NCI-H1930 (cell line): ENCODE measurements at places on chromosomes 16 and 17.

DNA sequence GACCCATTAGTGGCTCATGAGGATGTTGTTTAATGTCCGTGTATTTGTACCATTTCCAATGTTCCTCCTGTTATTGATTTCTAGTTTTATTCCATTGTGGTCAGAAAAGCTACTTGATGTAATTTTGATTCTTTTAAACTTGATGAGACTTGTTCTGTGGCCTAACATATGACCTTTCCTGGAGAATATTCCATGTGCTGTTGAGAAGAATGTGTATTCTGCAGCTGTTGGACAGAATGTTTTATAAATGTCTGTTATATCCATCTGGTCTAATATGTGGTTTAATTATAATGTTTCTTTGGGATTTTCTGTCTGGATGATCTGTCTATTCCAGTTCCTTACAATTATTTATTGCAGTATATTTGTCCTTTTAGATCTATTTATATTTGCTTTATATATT, 2.9 kb upstream of the ABCA10 start:
- no peak for DNase-seq

DNA sequence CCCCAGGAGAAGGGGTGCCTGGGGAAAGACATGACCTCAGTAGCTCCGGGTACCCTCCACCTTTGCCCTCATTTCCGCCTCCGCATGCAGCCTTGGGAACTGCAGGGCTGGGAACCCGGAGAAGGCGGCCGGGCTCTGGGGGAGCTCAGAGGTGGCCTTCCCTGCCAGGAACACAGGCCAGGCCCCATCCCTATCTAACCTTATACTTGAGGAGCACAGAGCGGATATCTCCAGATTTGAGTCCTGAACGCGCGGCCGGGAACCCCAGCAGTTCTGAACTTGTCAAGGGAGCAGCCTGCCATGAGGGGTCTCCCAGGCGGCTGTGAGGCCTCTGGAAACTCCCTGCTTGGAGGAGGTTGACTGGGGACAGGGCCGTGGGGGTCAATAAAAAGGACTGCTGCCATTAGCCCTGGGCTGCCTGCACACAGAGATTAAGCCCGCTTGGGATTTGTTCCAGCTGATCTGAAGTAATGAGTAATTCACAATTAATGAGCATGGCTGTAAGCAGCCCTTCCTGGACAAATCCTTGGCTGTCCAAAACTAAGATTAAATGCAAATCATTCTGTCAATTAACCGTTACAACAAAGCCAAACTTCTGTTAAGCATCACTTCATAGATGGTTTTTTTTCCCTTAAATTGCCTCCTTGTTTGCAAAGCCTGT, 26.3 kb upstream of the METRNL start:
- no peak for DNase-seq

GRCh38 chr16:66510298-66510697, 39.6 kb downstream of the TK2 start:
- no peak for DNase-seq

DNA sequence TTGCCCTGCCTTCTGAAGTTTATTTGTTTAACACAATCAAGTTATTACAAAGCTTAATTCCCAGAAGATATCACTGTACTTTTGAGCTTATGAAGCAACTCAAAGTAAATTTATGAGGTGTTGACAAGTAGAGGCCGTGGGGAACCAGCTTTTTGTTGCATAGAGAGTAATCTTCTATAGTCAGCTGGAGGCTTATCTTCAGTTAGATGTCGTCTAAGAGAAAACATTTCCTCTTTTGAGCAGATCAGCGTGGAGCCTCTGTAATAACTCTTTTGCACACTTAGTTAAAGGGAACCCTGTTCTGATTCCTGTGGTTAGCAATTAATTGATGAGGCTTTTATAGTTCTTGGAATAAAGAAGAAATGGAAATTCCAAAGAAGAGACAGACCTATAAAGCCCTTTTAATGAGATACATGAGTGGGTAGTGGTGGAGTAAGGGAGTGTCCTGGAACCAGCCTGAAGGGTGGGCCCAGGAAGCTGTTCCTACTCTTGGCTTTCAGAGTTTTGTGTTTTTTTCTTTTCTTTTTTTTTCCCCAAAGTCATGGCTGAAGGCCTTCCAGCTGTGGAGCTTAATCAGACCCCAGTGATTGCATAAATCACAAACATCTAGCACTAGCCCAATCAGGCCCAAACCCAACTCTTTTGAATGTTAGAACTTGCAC, 28.9 kb upstream of the MAP3K14 start:
- no peak for DNase-seq

DNA sequence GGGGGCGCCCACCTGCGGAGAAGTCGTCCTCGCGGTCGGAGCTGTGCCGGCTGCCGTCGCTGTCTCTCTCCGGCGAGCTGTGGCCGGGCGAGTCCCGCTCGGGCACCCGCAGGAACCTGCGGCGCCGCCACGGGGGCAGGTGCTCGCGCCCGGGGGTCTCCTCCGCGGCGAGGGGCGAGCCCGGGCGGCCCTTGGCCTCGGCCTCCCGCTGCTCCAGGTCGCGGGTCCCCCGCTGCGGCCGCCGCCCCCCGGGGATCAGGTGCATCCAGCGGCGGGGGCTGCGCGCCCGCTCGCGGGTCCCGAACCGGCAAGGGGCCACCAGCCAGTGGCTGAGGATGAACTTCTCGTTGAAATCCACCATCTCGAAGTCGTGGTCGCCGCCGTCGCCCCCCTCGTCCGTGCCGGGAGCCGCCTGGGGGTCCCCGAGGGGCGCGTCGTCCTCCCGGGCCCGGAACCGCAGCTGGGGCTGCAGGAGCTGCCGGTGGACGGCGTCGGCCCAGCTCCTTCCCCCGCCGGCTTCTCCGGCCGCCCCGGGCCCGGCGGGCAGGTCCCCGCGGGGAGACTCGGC, 41.4 kb upstream of the BHLHA9 start:
- no peak for DNase-seq

DNA sequence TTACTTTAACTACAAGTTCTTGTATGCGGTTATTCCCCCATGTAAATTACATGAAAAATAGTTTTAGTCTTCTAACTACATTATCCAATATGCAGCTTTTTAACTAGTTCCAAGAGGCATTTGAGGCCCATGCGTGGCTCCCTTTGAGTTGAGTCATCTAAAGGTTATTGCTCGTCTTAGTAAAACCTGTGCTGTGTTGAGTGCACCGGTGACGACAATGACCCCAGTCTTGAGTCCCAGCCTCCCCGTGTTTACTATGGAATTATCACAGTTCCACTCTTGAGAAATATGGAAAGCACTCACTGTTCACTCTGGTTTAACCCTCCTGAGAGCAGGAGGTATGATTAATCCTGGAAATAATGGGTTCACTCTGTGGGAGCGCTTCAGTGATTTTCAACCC, 119.2 kb downstream of the PITPNC1 start:
- no peak for DNase-seq

DNA sequence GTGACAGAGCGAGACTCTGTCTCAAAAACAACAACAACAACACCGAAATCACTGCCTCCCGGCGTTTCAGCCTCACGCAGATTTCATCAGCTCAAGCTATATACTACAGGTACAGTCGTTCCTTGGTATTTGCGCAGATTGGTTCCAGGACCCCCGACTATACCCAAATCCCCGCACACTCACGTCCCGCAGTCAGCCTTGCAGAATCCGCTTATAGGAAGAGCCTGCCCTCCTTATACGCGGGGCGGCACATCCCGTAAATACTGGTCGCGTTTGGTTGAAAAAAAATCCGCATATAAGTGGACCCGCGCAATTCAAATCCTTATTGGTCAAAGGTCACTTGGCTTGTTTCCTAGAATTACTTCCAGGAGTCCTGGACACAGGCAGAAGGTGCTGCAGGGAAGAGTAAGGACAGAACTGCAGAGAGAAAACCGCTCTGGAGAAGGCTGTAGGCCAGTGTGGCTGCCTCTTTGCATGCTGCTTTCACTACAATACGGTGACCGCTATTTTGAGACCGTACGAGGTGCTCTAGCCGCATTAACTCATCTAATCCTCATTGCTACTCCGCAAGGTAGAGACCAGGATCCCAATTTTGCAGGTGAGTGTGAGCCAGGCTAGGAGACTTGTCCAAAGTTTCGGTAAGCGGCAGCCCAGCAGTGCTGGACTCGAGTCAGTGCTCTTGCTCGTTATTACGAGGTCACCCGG, 718 bp downstream of the NDUFAB1 start:
- no peak for DNase-seq

GRCh38 chr17:30950669-30951399, 20.0 kb upstream of the RNF135 start:
- DNase-seq: peak; percentile 78

DNA sequence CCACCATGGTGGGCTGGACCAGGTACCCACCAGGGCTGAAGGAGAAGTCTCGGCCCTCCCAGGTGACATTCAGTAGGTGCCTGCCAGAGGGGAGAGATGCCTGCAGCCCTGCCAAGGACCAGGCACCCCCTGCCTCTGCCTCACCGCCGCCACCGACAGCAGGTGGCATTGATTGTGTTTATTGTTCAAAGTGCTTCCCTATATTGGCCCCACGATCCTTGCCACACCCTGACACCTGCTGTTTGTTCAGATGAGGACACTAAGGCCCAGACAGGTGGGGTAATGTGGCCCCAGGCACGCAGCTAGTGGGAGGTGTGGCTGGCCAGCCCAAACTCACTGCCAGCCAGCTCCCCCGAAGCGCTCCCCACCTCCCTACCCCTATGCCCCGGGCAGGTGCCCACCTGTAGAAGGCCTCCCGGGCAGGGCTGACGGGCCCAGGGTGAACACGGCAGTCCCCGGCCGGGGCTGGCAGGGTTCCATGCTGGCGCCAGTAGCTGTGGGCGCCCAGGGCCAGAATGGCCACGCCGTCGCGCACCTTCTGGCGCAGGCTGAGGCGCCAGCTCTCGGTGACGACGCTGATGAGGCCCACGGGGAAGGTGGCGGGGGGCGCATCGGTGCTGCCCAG, 8.0 kb downstream of the GRIN2C start:
- no peak for DNase-seq

DNA sequence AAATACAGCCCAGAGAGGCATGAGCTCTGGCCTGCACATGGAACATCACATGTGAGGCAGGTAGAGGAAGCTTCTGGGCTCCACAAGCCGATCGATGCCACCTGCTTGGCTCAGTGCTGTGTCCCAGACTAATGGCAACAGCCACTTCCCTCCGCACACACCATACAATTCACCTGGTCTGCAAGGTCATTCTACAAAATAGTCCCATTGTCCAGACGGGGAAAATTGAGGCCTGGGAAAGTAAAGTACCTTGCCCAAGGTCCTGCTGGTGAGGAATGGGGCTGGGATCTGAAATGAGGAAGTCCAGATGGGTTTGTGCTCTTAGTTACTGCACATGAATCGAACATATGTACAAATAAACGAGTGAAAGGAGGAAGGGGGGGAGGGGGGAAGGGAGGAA, 88.0 kb downstream of the LITAF start:
- no peak for DNase-seq

DNA sequence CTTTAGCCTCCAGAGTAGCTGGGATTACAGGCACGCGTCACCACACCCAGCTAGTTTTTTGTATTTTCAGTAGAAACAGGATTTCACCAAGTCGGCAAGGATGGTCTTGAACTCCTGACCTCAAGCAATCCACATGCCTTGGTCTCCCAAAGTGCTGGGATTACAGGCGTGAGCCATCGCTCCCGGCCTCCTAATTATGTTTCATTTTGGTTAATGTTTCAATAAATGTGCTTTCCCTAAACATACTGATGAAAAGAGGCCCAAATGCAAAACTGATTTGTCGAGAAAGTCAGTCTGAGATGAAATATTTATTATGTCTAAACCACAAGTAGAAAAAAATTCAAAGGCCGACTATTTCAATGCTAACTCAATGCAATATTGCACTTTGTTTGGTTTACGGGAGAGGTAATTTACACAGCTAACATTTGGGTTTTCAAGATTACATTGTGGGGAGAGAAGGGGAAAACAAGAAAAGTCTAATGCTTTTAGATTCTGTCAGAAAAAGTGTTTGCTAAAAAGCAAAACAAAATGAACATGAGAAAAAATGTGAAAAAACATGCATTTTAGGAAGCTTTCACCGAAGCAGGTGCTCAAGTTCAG, 9.8 kb downstream of the STAT3 start:
- no peak for DNase-seq

- DNase-seq: no peak
Observed at GRCh38 chr17:37662353-37662752, 19.1 kb upstream of the DDX52 start.

GRCh38 chr17:31388351-31388750, 3.1 kb upstream of the RAB11FIP4 start:
- DNase-seq: no peak

DNA sequence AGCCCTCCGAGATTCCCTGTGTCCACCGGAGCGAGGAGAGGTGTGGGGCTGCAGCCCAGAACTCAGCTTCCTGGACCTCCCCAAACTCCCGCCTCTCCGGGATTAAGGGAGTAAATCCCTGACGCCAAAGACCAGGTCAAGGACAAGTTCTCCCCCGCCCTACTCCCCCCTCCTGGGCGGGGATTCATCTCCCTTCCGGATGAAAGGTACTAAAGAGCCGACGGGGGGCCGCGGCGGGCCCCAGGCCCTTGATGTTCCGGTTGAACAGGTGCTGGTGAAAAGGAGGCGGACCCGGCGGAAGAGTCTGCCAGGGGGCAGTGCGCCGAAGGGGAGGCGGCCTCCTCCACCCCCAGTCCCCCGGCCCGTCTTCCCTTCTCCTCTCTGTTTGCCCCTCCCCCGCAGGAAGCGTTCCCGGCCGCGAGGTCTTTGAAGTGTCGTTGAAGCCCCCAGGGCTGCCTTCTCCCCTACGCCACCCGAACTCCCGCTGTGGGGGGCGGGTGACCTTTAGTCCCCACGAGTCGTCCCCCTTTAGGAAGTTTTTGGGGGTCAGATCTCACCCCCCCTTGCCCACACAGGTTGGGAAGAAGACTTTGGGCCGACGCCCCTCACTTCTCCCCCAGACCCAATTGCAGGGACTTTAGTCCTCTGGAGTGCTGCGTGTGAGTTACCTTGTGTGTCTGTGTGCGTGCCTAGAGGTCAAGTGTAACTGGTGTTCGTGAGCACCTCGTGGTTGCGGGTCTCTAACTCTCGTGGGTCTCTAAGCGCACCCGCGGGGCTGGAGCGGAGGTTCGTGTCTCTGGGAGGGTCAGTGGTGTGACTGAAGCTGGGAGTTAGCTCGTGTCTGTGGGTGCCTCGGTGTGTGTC, 1.1 kb upstream of the MLLT6 start:
- DNase-seq: peak; percentile 80

DNA sequence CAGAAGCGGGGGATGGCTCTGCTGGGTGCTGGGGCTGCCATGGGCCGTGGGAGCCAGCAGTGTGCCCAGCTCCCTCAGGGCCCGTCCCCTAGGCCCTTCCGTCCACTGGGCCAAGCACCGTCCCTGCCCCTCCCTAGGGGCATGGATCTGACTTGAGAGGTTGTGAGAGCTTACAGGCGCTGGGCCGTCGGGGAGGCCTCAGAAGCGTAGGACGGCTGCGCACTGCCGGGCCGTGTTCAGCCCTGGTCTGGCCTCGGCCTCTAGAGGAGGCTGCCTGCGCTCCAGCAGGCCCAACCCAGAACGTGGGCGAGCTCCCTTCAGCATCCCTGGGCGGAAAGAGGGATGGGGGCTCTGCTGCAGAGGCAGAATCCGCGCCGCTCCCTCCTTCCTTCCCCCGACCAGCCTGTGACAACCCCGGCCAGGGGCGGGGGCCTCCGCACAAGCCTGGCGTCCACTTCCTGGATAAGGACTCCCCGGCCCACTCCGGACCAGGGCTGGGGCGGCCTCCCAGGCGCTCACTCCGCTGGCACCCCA, 685 bp upstream of the MPG start:
- DNase-seq: no peak
